ENCODE measurements at places on chromosomes 3 and 15.

DNA sequence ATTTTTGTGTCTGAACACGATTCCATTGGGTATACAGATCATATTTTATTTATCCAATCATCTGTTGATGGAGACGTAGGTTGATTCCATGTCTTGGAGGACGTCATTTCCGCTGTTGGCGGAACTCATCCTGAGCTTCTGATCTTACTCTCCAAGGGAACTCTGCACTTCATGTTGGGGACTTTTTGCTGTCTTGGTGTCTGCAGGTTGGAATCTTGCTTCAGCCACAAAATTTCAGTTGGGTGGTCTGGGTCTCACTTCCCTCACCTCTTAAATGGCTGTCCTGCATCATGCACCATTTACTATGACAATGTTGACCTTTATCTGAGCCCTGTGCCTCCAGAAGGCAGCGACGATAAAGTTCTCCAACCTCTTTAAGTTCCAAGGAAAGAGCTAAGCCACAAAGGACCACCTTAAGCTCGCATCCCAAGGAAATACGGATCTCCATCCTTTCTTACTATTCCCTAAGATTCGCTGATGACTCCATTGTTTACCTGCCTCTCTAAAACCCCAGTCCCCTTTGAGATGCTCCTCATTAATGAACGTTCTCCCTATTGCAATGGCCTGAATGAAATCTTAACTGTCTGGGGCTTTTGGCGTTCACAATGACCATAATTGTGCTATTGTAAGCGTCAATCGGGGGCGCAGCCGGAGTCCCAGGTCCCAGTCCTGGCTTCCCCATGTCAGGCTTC, 23.1 kb upstream of the RNU6-1 start:
- no peak for DNase-seq

- DNase-seq = no peak
Observed at GRCh38 chr3:167843886-167844285, 108.4 kb downstream of the SERPINI1 start.

GRCh38 chr3:18066899-18067582, 324.6 kb upstream of the TBC1D5 start:
- no peak for DNase-seq

DNA sequence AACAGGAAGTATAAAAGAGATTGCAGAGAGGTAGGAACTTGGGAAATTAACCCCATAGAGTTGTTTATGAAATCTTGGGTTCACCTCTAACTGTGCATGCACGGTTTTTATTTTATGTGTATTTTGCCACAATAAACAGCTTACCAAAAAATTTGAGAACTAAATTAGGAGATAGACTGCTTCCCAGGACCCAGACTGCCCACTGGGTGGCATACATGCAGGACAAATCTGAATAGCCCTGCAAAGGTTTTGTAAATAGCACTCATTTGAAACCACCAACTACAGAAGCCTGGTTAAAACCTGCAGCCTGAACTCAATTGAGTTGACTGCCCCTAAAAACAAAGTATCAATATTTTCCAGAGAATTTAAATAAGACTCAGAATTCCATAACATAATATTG, 96.4 kb upstream of the SLCO2A1 start:
- no peak for DNase-seq

DNA sequence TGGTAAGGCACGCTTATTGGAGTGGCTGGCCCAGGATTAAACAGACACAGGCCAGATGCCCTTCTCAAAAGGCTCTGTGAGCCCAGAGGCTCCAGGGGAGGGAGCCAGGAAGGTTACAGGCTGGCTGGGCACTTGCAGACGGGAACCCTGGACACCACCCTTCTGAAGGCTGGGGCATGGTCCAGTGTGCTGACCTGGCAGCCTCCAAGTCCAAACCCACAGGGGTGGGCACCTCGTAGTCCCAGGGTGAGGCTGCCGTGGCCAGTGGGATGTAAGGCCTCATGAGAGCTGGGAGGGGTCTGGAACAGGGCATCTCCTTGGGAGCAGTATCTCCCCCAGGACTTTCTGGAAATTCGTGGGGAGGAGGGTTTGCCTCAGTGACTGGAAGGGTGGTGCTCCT, 19.6 kb downstream of the EFCC1 start:
- DNase-seq = no peak

All from NCI-H1092 (cell line).